Left forelimb (tissue), 1 donor: ENCODE measurements at places on chromosomes 2 and 18.

- no peak for DNase-seq
Measured at GRCh38 chr2:101534149-101534611, 59.3 kb upstream of the RFX8 start.

- no peak for DNase-seq
Measured at GRCh38 chr2:19035238-19035637, 323.2 kb downstream of the OSR1 start.

- DNase-seq, result no peak
Measured at GRCh38 chr2:100367163-100367562, 44.9 kb upstream of the LONRF2 start.

DNA sequence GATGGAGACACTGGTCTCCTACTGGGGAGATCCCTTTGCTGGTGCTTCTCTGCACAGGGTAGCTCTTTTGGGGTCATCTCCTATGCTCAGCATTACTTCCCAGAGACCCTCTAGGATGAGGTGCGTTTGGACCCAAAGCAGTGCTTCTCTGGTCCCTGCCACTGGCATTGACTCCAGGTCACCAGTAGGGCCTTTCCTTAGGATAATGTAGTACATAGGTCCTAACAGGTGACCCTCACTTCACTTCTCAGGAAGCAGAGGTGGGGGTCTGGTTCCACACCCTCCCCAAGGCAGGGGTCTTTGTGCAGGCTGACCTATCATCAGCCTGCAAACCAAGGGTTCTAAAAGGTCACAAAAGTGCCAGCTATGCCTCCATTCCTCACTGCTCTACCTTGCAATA is 145.8 kb upstream of the HS6ST1 start:
- DNase-seq, result peak; percentile 33

GRCh38 chr2:96859099-96859649 is 1.4 kb upstream of the ANKRD39 start:
- DNase-seq, result no peak

GRCh38 chr18:29855637-29856036 is 1186.9 kb downstream of the DSC3 start:
- DNase-seq, result no peak

- no peak for DNase-seq
Measured at GRCh38 chr2:228956701-228957474, 314.2 kb downstream of the PID1 start.

GRCh38 chr2:84919885-84920580 is 14.6 kb downstream of the TMSB10 start:
- DNase-seq, result no peak

DNA sequence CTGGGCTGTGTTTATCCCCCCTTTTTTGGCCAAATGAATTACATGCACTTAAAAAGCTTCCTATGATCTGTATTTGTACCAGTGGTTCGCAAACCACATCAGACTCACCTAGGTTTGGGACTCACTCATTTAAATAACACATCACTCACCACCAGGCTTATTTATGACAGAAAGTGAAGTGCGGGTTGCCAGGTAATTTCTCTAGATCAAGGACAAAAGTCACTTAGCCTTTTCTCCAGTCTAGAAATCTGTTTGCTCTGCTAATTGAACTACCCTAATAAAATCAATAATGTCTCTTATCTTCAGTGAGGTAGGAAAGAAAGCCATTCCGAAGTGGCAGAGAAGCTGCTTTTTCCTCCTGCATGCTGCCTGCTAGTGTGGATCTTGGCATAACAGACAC is 88.1 kb upstream of the SLC8A1 start:
- DNase-seq, result no peak

DNA sequence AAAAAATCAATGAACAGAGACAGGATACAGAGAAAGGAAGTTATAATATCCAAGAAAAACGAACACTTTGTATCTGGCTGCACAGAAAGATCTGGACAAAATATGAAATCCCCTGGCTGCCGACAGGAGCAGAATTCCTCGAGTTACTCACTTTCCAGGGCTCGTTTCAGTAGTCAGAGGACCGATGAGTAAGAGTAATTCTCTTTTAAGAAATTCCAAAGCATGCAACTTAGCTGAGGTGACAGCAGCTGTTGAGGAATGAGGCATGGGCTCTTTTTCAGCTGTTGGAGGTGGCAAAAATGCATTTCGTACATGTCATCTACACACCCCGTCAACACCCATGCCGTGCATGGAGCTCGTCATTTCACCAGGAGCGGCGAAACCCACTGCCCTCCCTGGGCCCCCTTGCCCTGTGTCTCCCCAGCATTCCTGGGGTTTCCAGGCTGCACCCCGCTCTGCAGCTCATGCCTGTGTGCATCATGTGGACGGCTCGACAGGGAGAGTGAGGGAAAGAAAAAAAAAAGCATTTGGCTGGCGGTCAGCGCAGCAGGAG is 210.8 kb upstream of the SMIM21 start:
- DNase-seq, result no peak

DNA sequence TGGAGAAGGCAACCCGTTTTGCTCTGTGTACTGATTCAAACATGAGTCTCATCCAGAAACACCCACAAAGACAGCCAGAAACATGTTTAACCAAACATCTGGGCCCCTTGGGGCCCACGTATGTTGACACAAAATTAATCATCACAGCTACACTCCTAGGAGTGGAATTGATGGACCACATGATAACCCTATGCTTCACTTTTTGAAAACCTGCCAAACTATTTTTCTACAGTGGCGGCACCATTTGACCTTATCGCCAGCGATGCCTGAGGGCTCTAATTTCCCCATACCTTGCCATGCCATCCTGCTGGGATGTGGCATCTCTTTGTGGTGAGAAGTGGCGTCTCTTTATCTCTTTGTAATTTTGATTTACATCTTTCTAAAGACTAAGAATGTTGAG is 38.5 kb downstream of the PSMG2 start:
- no peak for DNase-seq

- no peak for DNase-seq
Measured at GRCh38 chr2:234403074-234403473, 93.8 kb downstream of the ARL4C start.

- no peak for DNase-seq
Measured at GRCh38 chr2:124542932-124543640, 518.0 kb downstream of the CNTNAP5 start.

DNA sequence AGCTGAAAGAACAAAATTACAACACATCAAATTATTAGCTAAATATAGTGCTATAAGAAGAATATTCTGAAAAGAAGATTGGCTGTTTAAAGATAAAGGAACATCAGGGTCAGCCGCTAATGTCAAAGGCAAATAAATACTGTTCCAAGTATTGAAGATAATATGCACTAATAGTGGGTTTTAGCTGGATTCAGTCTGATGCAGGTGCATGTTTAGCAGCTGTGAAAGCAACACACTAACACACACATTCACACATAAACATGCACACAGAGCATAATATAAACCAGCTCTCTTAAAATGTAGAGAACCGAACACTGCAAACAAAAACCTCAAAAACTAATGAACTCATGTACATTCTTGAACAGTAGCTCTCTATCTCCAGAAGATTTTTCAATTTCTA is 634.6 kb downstream of the ERBB4 start:
- no peak for DNase-seq

DNA sequence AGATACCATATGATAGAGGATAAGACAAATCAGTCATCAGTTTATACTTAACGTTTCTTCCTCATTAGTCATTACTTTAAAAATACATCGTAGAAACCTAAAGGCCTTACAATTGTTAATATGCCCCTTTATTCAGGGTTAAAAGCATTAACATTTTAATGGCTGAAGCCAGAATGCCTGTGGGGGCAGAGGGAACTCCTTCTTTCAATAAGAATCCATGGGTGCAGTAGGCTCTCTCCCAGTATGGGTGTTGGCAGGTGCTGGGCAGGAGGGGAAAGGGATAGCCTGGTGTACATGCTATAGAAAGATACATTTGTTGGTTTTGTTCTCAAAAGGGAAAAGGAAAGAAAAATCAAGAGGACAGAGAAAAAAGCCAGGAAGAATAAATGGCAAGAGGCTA is 1035.7 kb upstream of the POU3F3 start:
- no peak for DNase-seq

GRCh38 chr2:200507179-200507578 is 2.7 kb downstream of the KCTD18 start:
- no peak for DNase-seq

DNA sequence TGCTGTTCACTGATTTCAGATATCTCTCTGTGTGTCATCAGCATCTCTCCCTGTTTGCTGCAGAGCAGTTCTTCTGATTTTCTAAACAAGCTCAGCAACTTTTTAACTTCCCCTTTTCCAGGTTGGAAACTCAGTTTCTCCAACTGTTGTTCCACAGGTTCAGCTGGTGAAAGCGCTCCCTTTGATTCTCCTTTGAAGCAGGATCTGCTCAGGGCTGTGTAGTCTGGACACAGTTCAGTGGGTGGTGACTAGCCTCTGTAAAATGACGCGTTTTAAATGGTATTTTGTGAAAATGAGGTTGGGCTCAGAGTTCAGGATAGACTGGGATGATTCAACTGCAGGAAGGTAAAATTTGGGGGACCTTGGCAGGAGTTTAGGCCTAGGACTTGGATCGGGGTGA is 106.3 kb downstream of the TRIM43 start:
- DNase-seq, result no peak

DNA sequence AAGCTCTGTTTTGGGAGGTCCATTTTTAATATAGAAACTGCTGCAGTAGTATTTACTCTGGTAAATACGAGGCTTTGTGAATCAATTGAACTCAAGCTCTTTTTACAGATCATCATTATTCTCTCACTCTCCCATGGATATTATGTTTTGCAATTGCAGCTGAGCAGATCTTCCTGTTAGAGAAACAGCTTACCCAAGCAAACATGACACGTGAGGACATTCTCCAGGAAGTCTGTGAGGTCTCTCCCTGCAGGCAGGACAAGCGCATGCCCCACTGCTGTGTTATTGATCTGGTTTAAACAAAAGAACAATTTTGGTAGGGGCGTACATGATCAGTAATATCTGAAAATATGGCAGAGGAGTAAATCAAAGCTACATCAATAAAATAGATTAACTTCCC is 72.1 kb downstream of the COL6A3 start:
- DNase-seq, result no peak

GRCh38 chr2:215685238-215685990 is 249.5 kb upstream of the FN1 start:
- DNase-seq, result no peak

- no peak for DNase-seq
Measured at GRCh38 chr18:73235491-73235890, 367.7 kb upstream of the NETO1 start.

GRCh38 chr2:15313657-15314056 is 247.5 kb downstream of the NBAS start:
- no peak for DNase-seq
